ENCODE measurements at places on chromosomes 5 and 9.

DNA sequence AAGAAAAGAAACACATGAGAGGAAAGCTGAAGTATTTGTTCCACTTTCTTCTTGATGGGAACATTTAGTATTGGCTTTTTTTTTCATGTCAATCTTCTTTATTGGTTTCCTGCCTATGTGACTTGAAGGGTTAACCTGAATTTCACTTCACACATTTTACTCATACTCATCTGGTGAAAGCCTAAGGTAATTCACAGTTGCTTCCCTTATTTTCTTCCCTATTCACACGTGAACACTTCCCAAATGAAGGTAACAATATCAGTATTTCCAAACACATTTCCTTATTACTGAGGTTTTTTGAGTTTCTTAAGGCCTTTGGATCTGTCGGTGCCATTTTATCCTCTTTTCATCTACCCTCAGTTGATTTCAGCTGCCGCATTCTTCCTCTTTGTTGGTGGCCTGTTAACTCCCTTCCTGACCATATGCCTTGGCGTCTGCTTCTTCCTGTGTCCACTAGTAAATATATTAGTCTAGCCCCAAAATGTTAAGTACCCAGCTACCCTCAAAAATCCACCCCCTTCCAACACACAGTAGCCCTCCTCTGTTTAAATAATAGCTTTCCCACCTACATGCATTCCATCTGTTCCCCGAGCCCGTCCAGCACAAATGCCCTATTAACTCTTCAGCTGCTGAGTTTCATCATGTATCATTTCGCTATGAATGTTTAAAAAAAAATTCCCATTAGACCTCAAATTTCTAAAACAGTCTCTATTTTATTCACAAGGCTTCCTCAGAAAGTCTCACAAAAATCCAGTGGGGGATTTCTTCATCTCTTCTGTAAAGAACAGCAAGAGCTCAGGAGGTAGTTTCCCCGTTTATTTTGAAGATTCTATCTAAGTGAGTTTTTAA, 97.3 kb downstream of the USP20 start:
- DNase-seq, result peak; percentile 19

- DNase-seq, result no peak
Observed at GRCh38 chr5:166433679-166434078, 1857.8 kb upstream of the WWC1 start.

GRCh38 chr5:115372146-115372545, 75.7 kb upstream of the CCDC112 start:
- DNase-seq, result no peak

DNA sequence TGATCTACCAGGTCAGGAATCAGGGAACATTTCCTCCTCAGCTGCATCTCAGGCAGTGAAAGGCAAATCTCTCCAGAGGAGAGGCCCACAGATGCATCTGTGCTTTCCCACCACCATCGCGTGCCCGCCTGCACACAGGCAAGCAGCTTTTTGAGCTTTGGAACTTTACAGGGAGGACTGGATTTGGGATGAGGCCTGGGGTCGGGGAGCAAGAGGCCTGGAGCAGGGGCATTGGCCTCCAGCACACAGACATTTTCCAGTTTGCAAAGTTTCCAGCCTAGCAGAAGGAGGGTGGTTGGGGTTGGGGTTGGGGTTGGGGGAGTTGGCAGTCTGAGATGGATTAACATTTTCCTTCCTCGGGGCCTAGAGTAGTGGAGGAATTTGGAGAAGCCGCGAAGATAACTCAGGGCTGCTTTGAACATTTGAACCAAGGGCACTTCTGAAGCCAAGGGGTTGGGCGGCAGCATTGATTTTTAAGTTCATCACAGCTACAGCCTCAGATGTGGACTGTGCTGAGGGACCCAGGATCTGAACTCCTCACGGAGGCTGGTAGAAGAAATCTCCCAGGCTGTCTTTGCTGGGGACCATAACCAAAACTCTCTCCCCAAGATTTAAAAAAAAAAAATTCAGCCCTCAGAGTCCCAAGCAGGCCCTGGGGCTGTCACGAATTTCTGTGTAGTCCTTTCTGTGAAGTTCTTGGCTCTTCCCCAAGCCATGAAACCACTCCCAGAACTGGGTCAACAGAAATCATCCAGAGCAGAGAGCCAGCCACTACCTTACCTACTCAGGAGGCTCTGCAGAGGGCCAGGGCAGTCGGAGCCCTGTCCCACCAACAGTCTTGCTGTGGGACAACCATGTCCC, 25.6 kb downstream of the C5orf15 start:
- no peak for DNase-seq

- DNase-seq, result no peak
Observed at GRCh38 chr9:116641292-116642059, 45.6 kb upstream of the TRIM32 start.

DNA sequence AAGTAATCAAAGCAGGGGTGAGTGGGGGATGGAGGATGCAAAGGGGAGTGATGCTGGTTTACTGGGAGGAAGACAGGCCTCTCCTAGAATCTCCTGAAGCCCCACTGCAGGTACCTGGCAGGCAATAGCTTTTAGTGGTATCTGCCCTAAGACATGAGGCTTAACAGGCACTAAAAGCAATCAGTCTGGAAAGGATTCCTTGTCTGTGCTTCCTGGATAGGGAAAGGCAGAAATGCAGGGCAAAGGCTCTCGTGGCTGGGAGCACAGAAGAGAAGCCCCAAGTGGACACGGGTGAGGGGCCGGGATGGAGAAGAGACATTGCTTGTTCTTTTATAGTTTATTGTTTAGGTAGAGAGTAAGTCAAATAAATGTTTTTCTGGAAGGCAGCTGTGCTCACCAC, 40.1 kb downstream of the CCNJL start:
- no peak for DNase-seq

- DNase-seq, result peak; percentile 28
Observed at GRCh38 chr5:43192558-43193180, 644 bp downstream of the NIM1K start.

DNA sequence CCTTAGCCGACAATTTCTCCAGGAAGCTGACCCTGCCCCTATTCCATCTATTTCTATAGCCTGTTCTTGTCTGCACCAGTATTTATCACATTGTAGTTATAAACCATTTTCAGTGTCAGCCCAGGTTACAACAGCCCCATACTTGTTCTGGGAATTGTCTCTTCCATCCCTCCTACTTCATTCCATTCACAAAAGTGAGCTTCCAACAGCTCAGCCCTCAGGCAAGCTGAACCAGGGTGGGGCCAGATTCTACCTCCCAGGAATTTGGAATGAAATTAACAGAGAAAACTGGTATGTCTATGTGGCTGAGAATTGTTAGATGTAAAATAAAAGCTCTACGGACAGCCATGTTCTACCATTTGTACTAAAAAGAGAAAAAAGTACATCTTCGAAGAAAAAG, 36.1 kb downstream of the STRBP start:
- no peak for DNase-seq

GRCh38 chr5:95909738-95910137, 51.9 kb downstream of the ELL2 start:
- DNase-seq, result no peak

GRCh38 chr5:116320486-116320885, 235.7 kb downstream of the COMMD10 start:
- DNase-seq, result no peak

GRCh38 chr5:179870403-179870903, 11.8 kb upstream of the MRNIP start:
- DNase-seq, result no peak

DNA sequence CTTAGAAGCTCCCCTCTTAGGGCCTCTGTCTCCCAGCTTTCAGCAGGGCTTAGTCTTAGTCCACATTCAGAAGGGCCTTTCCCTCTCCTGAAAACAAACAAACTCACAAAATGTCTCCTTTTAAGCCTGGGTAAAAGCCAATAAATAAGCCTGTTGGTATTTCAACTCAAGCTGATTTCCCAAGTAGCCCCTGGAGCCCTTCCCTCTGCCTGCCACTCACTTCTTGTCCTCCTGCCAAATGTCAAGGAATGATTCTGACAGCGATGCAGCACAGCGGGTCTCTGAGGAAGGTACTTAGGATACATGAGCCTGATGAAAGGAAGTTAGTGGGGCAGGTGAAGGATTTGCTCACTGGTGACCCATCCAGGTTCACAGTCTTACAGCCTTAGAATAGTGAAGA, 210.5 kb downstream of the PJA2 start:
- no peak for DNase-seq

- no peak for DNase-seq
Observed at GRCh38 chr9:20335668-20336332, 286.5 kb downstream of the MLLT3 start.

GRCh38 chr5:129506086-129506485, 46.0 kb downstream of the ADAMTS19 start:
- DNase-seq, result no peak

DNA sequence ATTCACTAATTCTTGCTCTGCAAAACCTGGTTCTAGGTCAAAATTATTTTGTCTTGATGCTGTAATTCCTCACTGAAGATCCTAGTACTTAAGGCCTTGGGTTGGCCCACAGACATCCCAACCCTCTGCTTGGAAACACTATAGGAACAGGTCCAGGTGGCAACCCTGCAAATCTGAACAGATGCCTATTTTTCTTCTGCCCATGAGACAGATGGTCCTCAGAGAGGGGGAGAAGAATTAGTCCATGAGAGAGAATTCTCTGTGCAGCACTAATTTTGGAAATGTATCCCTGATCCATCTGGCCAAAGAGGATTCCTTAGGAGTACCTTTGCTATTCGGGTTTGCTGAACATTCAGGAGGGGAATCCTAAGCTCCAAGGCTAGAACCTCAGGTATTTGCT, 156.3 kb downstream of the ELAVL2 start:
- DNase-seq, result no peak

DNA sequence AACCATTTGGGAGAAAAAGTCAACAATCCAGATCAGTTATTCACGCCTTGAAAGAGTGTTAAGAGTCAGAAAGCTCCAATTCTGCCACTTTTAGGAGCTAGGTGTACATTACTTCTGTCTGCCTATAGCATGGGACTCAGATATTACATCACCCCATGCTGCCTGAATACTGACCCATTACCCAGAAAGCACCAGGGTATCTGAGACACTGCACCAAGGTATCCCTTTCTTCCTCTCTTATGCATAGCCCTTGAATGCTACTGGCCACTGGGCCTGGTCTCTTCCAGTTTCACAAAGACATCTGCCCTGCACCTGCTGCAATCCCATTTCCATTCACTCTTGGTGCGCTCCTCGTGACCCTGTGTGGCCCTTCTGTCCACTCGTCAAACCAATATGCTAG, 2.6 kb downstream of the STRBP start:
- no peak for DNase-seq

GRCh38 chr9:97527626-97528528, 26.4 kb downstream of the TMOD1 start:
- no peak for DNase-seq

DNA sequence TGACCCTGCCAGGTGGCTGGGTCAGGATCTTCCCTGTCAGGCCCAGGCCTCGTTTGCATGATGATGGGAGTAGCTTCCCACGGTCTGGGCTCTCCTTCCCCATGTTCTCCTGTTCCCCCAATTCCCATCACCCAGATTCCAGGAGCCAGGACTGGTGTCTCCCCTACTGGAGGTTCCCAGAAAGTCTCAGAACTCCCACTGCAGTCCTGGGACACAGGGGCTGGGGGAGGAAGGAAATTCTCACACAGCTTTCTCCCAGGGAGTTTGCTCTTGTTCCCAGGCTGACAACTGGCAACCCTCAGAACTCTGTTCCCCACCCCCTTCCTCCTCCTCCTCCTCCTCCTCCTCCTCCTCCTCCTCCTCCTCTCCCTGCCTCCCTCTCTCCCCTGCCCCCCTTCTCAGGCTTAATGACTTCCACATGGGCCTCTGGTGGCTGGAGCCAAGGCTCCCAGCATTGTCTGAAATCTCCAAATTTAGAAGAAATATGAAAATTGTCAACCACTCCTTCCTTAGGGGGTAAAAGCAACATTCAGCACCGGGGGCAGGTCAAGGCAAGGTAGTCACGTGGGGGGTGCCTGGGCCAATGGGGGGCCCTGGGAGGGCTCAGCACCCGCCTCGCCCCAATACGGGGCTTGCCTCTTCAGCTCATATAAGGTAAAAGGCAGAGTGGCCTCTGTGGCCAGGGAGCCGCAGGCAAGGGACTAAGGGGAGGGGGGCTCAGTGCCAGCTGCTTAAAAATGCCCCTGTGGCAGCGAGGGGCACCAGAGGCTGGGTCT, 27.3 kb upstream of the IL17B start:
- no peak for DNase-seq

GRCh38 chr9:105957830-105958229, 263.5 kb downstream of the TMEM38B start:
- no peak for DNase-seq

- DNase-seq, result no peak
Observed at GRCh38 chr9:33884856-33885701, 68.1 kb downstream of the UBE2R2 start.

- DNase-seq, result no peak
Observed at GRCh38 chr5:88892669-88893068, 9.7 kb upstream of the MEF2C start.

- no peak for DNase-seq
Observed at GRCh38 chr5:111313017-111313724, 89.0 kb downstream of the CAMK4 start.

- no peak for DNase-seq
Observed at GRCh38 chr5:152329761-152330283, 75.3 kb downstream of the NMUR2 start.

DNA sequence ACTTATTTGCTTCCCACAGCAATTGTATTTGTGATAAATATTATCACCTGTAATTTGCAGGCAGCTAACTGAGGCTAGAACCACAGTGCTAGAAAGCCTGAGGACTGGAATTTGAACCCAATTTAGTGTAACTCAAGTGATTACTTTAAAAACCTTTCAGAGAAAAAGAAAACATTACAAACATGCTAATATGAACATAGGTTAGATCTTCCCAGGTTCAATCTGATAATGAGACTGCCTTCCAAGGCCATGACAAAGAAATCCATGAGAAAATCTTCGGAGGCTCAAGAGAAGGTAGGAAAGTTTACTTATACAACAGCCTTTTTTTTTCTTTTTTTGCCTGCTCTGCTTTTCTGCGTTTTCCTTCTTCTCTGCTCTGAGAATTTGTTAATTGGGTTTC, 620.6 kb upstream of the CCNG1 start:
- DNase-seq, result no peak

DNA sequence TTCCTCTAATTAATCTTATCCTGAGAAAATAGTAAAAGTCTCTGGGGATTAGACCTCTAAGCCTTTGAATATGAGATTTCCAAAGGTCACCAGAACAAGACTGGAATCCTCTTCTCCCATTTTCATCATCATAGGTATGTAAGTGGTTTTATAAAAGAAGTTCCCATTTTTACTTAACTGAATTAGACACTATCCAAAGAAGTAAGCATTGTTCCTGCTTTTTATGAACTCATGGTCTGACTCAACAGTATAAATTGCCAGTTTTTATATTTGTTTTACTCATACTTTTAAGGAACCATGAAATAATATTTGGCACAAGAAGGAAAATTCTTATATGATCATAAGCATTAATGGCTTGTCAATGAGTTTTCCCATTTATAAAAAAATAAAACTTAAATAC, 167.1 kb upstream of the ADRA1B start:
- DNase-seq, result no peak
